Activated T-cell treated with anti-CD3 and anti-CD28 coated beads, Interleukin-2, amount 50 U/mL, for 4 hours (primary cell): ENCODE measurements at places on chromosomes 3 and 15.
A peak's percentile ranks its signal among the peaks of the same experiment; 100 is the strongest.

- no peak for DNase-seq
Observed at GRCh38 chr3:196813903-196814302, 53.8 kb upstream of the SENP5 start.

GRCh38 chr3:42442640-42443039 is 32.2 kb upstream of the LYZL4 start:
- no peak for DNase-seq

DNA sequence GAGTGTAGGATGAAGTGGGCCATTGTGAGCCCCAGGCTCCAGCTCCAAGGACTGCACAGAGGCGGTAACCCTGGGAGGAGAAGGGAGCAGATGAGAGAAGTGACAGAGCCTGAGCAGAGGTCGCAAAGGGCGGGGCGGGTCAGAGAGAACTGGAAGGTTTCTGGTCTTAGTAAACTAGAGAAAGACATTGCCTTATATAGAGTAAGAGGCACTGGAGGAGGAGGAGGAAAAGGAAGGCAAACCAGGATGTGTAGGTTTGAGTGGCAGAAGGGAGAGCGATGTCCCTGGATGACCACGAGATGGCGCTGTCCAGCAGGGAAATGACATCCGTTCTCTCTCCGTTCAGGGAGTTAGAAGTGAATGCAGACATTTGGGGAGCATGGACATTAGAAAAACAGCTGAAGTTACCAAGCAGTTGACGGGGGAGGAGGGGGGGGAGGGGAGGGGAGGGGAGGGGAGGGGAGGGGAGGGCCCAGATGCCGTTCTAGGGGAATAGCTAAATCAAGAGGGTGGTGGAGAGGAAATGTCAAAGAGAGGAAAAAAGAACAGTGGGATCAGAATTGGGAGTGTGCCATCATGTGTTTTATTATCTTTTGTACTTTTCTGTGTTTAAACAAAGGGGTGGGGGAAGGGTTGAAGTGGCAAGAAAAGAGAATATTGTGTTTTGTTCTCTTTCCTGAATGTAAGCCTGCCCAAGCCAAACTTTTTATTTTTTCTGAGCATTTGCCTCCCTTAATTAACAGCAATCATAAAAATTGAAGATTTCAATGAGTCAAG is 48.8 kb downstream of the STARD5 start:
- peak; percentile 82 for DNase-seq

- DNase-seq: no peak
Observed at GRCh38 chr15:72503147-72503546, 29.0 kb downstream of the ARIH1 start.

GRCh38 chr15:99969261-99969920 is 236.2 kb upstream of the LYSMD4 start:
- DNase-seq: no peak

DNA sequence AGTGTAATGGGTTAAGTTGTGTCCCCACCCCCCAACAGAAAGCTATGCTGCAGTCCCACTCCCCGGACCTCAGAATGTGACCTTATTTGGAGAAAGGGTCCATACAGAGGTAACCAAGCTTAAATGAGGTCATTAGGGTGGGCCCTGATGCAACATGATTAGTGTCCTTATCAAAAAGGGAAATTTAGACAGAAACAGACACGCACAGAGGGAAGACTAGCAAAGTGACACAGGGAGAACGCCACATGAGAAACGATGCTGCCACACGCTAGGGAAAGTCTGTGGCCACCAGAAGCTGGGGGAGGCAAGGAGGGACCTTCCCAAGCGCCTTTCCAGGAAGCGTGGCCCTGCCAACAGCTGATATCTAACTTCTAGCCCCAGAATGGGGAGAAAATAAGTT is 65.4 kb downstream of the RPN1 start:
- DNase-seq: no peak

GRCh38 chr3:126157083-126157768 is 23.2 kb downstream of the ALDH1L1 start:
- no peak for DNase-seq

DNA sequence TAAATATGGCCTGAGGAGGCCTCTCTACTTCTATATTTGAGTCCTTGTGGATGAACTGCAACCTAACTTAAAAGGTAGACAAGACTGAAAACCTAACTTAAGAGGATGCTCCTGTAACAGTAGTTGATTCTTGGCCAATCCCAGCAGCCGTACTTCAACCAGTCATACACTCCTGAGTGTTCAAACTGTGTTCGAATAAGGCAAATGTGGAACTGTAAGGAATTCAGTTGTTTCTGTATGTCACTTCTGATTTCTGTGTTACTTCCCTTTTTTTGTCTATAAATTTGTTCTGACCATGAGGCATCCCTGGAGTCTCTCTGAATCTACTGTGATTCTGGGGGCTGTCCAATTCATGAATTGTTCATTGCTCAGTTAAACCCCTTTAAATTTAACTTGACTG is 20.5 kb downstream of the GALK2 start:
- no peak for DNase-seq

GRCh38 chr3:154458560-154458959 is 28.6 kb upstream of the GPR149 start:
- DNase-seq: no peak

DNA sequence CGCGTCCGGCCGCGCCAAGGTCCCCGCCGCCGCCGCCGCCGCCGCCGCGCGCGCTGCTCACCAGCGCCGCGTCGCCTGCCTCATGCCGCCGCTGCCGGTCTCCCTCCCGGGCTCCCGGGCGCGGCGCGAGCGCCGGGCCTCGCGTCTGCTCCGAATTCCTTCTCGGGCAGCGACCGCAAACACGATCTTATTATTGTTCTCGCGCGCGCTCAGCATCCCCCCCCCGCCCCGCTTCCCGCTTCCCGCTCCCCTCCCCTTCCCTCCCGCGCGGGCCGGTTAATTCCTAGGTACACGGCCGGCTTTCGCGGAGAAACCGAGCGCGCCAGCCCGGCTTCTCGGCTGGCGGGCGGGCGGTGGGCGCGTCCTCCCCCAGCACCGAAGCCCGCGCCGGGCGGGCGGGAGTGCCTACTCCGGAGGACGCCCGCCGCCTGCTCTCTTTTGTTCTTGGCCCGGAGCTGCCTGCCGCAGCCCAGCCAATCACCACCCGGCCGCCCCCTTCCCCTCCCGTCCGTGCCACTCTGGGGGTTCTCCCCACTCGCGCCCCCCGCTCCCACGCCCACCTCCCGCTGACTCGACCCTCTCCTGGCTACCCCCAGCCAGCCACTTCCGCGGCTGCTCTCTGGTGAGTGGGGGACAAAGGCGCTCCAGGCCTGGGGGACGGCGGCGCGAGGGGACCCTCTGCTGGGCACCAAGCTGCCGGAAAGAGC is at the start of gene HDGFL3:
Gene HDGFL3 (minus strand): TSS at position 164 of the 707 bp plus-strand sequence. CDS start 409 bp downstream, outside the sequence.
- DNase-seq: peak; percentile 5

DNA sequence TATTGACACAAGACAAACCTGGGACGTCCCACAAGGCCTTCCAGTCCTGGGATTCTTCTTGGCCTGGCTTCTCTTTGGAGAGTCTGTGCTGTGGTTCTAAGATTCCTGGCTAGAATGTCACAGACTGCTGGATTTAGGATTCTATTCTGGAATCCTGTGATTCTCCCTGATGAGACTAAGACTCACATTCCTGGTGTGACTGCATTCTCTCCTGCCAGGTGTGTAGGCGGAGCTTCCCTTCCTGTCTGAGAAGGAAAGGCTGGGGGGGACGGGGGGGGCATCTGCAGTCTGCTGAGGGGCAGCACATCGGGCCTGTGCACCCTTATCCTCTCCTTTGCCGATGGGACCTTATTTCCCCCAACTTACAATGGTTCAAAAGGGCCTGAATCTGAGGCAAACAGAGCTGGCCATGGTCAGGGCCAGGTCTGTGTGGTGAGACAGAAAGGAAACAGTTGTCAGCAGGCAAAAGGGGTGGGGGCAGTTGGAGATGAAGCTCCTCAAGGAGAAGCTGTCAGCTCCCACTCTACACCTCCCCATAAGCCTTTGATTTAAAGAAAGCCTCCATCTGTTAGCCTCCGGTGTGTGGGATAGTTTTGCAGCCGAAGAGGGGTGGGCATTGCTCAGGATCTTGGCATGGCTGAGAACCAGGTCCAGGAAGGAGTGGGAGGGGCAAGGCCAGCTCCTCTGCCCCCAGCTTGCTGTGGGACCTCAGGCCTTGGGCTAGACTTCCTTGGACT is 30.9 kb downstream of the VIPR1 start:
- DNase-seq: no peak

DNA sequence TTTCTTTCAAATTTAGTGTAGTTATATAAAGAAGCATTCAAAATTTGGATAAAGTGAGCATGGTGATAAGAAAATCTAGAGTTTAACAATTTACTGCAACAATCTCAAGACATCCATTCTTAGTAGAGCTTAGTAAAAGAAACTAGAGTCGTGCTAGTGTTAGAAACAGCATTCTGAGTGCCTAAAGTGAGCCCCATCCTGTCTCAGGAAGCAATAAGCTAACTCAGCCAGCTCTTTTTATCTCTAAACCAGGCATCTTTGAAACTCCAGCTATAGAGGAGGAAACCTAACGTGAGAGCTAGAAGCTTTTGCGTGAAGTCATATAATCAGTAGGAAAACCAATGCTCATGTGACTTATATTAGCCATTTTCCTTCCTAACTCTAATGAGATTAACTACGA is 1187.1 kb upstream of the EPHA6 start:
- DNase-seq: no peak

DNA sequence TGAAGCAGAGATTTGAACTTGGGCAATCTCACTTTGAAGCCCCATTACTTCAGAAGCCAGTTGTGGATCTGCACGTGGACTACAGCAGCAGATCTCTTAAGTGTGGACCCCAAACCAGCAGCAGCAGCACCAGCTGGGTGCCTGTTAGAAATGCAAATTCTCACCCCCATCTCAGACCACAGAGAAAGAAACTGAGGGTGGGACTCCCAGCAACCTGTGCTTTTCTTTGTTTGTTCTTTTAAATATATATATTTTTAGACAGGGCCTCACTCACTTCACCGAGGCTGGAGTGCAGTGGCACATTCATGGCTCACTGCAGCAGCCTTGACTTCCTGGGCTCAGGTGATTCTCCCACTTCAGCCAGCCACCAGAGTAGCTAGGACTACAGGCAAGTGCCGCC is 53.2 kb downstream of the SLTM start:
- DNase-seq: no peak

DNA sequence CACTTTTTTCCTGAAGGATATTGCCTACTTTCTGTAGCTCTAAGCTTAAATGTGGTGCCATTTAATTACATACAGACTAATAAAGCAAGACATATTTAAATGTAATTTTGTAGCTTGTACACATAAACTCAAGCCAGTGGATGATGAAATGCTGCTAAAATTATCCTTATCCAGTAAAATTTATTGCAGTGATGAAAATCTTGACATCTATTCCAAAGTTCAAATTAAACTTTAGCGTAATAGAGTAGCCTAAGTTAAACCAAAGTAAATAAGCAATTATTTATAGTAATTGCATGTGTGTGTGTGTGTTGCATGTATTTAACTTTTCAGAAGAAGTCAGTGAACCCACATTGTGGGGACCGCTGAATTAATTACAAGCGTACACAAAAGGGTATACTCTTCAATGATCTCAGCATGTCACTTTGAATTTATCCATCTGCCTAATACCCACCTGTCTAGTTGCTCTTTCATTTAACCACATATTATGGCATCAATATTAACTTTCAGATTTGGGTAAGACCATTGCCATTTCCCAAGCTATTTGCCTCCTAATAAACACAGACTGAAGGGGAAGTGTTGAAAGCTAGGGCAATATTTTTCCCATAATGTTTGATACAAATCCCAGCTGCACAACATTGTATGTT is 85.0 kb downstream of the MECOM start:
- DNase-seq: no peak

DNA sequence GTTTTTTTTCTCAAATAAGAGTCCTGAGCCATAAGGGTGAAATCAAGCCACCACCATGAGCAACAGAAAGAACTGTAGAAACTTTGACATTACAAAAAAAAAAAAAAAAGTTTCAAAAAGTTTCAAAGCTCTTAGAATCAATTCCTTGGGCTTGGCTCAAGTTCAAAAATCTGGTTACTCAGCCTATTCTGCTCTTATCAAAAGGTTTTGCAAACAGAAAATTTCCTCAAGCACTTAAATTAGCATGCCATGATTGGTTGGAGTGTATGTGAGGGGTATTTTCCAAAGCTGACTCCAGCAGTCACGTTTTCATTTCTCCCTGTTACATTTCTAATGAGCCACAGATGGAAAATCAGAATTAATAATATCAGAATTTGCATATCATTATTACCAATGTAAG is 12.1 kb upstream of the PEX5L start:
- DNase-seq: no peak

- no peak for DNase-seq
Observed at GRCh38 chr3:59386165-59386564, 336.3 kb upstream of the CFAP20DC start.

DNA sequence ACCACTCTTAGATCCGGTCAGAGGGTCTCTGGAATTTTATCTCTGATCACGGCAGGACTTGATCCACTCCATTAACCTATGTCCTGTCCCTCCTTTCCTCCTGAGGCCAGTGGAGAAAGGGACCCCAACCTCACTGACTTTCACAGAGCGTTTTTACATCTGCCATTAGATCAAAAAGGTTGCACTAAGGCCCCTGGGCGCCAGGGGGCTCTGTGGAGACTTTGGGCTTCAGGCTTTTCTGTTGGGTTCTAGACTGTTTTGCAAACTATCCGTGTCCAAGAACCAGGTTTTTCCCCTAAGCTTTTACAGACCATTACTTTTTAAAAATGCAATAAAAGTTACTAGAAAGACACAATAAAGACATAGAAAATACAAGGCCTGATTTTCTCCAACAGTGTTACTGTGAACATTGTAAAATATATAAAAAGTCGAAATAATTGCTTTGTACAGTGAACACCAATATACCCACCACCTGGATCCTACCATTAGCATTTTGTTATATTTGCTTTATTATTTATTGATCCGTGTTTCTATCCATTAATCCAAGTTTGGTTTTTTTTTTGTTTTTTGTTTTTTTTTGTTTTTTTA is 159.7 kb downstream of the POLR2M start:
- peak; percentile 9 for DNase-seq

DNA sequence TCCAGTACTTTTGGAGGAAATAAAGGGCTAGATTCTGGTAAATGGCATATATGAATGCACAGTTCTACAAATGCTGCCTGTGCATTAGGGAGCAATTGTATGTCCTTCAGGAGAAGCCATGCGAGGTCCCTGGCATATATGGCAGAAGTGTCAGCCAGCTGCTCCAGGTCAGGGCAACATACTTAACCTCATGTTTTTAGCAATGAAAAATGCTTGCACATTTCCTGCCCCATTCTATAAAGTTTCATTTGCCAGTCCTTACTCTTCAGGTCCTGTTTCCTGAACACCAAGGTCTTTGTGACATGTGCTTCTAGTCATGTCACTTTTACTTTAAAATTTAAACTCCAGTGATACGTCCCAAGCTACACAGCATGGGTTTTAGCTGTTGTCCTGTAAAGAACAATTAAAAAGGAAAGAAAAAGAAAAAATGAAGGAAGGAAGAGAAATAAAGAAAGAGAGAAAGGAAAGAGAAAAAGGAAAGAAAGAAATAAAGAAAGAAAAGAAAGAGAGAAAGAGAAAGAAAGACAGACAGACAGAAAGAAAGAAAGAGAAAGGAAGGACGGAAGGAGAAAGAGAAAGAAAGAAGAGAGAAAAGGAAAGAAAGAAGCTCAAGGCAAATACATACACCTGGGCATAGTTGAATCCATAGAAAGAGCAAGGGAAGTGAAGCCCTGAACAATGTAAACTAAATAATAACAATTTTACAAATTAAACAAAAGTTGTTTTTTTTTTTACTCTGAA is 20.1 kb upstream of the PTX3 start:
- DNase-seq: no peak
